A673 (cell line): ENCODE measurements at places on chromosomes 1 and 21.

- DNase-seq: no peak
These were observed 206.1 kb downstream of the ZNF648 start for GRCh38 chr1:181855380-181855779.

DNA sequence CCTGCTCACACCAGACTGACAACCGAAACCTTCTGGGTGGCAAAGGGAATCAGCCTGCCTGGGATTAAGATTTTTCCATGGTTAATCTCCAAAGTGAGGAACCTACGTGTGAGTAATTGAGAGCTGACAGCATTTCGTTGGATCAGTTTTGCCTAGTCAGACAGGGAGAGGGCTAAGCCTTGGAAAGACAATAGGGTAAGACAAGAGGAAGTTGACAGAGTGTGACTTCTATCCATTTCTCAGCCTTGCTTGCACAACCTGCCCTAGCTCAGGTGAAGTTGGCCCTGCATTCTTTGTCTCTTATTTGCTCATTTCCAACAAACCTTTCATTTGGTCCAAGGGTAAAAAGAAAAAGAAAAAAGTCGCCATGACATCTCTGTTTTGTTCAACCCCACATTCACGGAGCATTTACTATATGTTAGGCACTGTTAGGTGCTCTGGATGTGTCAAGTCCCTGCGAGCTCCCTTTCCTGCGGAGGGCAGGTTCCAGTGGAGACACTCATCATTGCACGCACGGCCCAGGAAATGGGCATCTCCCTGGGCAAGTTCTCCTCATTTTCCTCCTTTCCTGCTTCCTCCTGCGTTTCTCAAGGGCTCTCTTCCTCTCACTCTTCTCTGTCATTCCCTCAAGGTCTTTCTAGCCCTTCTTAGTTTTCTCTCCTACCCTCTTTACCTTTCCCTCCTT is 23.3 kb downstream of the KIRREL1 start:
- no peak for DNase-seq

DNA sequence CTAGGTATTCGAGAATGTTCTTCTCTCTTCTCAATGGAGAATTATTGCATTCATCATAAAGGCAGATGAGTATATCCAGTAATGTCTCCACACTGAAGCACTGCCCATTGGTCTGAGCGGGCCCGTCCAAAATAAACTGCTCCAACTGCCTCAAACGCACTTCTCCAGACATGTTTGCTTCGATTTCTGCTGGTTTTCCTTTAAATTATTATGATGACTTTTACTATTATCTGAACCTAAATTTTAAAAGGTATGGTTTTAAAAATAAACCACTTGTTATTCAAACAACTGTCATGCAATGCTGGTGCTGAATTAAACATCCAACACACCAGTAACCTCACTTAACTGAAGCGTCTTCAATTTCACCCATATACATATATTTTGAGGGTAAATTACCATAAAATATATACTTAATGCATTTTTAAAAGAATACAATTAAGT is 1.3 kb downstream of the CDC42BPA start:
- no peak for DNase-seq

DNA sequence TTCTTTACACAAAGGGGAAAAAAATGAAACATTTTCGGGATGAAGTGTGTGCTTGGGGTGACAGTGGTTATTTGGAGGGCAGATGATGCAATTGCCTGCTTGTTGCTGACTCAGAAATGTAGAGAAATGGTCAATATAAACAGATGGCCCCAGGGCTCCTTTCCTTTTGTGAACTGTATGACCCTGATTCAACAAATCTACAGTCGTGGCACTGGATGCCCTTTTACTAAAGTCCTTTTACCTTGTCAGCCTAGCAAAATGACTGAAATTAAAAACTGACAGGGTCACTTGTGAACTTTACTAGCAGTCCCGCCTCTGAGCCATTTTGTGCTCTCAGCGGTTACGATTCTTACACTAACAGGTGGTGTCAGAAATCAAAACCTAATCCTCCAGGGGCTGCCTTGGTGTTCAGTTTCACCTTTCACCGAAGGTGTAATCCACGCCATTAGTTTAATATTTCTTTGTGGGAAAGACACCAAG is 49.8 kb downstream of the GREM2 start:
- no peak for DNase-seq

DNA sequence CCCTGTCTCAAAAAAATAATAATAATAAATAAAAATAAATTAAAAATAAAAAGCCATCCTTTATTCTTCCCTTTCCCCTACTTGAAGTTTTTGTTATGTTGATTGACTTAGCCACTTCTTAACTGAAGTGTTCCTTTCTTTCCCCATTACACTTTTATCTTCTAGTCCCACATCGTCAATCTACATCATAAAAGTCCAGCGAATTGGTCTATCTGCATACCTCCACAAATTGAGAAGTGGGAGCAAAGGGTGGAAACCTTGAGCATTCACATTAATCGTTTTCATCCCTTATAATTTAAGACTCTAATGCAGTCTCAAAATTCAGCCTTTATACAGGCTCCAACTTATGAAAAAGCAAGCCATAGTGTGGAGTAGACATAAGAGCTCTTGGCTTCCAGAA is 6.5 kb upstream of the ZYG11A start:
- DNase-seq: no peak

GRCh38 chr1:60842304-60842703 is 240.1 kb upstream of the NFIA start:
- no peak for DNase-seq

GRCh38 chr1:204940591-204940990 is 69.9 kb downstream of the NFASC start:
- no peak for DNase-seq

DNA sequence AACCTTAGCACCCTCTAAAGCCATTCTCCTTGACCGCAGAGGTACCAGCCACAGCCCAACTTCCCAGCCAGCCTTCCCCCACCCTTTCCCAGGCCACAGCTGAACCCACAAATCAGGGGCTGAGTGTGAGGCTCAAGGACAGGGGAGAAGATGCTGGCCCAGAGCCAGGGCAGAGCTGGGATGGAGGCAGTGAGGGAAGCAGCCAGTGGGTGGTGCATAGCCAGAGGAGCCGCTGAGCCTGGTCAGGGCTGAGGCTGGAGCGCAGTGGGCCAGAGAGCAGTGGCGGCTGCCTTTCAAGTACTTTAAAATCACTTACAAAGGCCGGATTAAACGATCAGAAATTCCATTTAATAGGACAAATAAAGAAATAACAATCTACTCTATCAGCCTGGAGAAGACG is 36.3 kb downstream of the DMAP1 start:
- no peak for DNase-seq

DNA sequence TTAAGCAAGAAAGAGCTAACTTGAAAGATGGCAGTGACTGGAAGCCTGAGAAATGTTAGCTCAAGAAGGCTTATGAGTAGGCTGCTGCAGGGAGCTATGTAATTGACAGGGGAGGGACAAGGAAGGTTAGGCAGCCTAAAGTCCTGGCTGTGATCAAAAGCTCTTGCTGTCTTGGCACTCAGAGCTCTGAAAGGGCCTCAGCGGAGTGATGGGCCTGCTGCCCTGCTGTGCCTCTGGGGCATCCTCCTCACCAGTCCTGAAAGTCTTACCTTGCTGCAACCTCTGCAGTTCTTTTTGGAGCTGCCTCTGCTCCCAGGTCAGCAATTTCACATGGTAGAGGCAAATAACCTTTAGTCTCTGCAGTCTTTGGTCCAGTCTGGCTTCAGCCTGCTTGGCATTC is 1.8 kb downstream of the CCDC190 start:
- no peak for DNase-seq

- no peak for DNase-seq
These were observed 25.7 kb downstream of the CNST start for GRCh38 chr1:246591958-246592357.

- no peak for DNase-seq
These were observed 30.1 kb upstream of the PLEKHG5 start for GRCh38 chr1:6521536-6521935.

GRCh38 chr1:156842618-156843300 is 16.2 kb downstream of the INSRR start:
- no peak for DNase-seq

DNA sequence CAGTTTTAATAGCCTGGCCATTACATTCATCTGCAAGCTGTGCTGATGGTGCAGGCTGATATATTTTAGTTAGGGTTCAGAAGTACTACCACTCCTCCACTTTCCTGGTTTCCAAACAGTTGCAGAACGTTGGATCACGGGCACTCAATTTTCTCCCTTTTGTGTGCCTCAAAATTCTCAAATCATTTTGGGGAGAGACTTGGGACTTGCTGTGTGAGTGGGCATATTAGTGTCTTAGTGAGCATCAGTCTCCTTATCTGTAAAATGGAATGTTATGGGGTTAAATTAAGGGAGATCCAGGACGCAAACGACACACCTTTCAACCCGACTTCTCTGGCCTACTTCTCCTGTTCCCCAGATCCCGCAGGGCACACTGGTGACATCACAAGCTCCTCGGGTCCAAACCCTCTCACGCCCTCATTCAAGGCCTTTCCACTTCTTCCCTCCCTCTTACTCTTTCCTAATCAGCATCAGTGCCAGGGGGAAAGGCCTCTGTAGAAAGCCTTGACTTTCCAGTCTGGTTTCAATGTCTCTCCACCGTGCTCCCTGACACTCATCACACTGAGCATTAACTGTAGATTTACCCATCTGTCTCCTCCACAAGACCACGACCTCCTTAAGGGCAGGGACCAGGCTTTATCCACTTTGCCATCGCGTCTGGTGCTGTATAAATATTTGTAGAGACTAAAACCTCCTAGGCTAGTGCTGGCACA is 1.2 kb downstream of the PIGP start:
- DNase-seq: peak; percentile 46

GRCh38 chr1:17523321-17524041 is 16.0 kb upstream of the ARHGEF10L start:
- DNase-seq: no peak

- DNase-seq: no peak
These were observed 105.8 kb downstream of the SMYD2 start for GRCh38 chr1:214386747-214387146.

GRCh38 chr1:84367219-84367618 is 31.1 kb upstream of the DNASE2B start:
- no peak for DNase-seq

DNA sequence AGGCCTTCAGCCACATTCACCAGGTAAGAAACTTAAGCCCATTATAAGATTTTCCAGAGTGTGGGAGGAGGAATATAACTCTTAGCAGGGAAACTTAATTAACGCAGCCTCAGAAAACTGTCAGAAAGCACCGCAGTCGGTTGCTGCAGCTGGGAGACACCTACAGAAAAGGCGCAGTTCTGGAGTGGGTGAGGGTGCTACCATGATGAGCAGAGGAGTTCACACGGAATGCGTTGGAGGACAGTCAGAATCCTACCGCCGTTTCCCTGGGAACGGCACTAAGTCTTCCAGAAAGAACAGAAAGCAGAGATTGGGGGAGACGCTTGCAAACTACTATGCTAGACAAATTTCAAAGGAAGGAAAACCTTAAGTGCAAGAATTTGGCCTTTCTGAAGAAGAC is 6.4 kb downstream of the ACTN2 start:
- no peak for DNase-seq

DNA sequence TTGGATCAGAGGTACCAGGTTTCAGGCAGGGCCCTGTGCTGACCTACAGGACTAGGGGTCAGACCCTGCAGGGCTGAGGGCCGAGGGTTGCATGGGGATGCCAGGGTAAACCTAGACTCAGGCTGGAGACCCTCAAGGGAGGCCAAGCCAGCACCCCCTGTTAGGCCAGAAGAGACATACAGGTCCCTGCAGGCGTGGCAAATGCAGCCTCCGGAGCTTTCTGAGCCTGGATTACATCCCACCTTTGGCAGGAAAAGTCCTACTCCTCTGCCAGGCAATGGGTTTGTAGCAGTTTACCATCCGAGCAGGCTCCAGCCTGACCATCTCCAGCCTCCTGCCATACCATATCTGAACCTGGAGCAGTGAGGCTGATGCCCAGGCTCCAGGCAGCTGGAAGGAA is 425.3 kb downstream of the NPHP4 start:
- DNase-seq: no peak

DNA sequence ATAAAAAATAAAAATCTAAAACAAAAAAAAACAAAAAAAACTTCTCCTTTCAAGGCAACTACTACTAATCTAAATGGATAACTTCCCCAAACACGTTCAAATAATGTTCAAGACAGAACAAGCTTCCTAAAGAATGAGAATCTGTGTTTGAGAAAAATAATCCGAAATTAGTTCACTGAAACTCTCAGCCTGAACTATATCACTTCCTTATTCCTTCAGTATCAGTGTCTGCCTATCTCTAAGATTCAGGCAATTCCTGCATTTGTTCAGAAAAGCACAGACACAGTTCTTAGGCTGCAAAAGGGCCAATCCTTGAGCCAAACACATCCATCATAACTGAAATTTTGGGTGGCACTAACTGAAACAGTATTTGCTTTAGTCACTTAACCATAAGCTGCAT is 22.4 kb downstream of the DSTYK start:
- DNase-seq: no peak

DNA sequence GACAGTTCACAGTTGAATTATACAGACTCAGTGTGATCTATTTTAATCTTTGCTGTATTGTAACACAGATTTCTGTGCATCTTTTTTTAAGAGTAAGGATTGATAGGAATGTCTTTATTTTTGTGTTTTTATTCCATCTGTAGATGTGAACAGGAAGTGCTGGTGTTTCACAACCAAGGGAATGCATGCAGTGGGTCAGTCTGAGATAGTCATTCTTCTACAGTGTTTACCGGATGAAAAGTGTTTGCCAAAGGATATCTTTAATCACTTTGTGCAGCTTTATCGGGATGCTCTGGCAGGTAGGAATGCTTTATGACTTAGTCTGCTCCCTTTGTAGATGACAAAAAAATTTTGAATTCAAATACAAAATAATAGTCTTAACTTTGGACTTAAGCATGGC is 84.5 kb downstream of the CC2D1B start:
- DNase-seq: no peak

DNA sequence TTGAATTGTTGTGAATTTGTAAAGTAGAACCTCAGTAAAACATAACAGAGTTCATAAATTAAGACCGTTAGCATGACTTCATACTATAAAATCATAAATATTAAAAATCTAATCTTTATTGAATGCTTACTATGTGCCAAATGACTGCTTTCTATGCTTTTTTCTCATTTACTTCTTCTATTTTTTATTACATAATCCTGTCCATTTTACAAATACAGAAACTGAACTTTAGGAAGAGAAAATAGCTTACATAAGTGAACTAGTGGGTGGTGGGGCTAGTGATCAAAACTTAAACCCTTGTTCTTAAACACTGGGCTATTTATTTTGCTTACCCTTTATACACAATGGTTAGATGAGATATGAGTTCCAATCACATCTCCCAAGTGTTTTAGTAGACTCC is 122.3 kb downstream of the ZC3H11B start:
- DNase-seq: no peak

GRCh38 chr1:178533121-178533946 is 20.4 kb downstream of the TEX35 start:
- DNase-seq: no peak

- no peak for DNase-seq
These were observed 92.0 kb upstream of the RALGPS2 start for GRCh38 chr1:178633056-178633455.

- DNase-seq: no peak
These were observed 62.4 kb upstream of the POU2F1 start for GRCh38 chr1:167158111-167158812.

DNA sequence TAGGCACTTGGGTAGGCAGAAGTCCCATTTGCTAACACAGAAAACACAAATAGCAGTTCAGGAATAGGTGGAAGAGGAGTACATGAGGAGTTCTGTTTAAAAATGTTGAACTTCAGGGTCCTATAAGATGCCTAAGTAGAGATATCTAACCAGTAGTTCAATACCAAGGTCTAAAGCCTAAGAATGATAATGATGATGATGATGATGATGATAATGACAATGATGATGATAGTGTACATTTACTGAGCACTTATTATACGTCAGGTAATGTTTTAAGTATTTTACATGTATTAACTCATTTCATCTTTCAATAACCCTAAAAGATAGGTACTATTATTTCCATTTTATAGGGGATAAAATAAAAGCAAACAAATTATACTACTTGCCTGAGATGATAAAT is 50.1 kb downstream of the GDAP2 start:
- no peak for DNase-seq
